ENCODE measurements at places on chromosomes 4 and X.

- no peak for DNase-seq
Observed at GRCh38 chrX:48998391-48998790, 3.7 kb downstream of the GRIPAP1 start.

DNA sequence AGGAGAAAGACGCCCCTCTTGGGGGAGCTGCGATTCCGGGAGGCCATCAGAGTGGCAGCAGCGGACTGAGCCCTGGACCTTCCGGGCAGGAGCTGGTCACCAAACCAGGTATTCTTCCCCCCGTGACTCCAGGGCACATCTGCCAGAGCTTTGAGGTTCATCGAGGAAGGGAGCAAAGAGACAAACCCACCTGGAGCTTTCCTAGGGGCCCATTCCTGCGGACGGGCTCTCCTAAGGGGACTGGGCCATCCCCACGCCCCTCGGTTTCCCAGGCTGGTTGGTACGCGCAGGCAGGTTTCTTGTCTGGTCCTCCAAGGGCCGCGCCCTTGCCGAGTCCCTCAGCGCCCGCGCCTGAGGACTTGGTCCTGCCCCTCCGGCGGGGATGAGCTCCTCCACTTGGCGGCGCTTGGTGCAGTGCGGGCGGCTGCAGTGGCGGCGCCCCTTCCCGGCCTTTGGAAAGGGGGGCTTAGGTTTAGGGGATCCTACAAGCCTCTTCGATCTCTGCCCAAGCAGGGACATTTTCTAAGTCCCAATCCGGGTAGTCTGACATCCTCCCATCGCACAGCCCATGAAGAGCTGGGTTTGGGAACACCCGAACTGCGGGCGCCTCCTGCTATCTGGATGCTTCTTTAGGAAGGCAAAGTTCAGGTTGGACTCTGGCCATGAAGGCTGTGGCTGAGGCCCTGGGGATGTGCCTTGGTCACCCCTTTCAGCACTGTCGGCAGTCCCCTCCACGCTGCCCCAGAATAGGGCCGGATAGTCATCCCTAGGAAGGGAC is 538 bp downstream of the STBD1 start:
- no peak for DNase-seq

DNA sequence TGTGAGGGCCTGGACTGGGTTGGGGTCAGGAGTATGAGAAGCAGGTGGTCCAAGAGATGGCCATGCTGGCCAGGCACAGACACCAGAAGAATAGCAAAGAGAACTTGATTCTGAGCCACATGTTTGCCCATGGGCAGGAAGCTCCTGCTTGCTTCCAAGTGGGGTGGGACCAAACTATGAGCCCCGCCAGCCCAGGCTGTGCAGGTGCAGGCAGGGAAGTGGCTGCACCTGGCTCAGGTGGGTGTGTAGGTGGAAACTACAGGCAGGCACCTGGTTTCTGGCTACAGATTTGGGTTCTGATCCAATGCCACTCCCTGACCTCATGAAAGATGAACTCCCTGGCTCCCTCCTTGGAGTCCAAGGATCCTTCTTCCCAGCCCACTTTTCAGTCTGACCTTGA is 207.9 kb upstream of the KLF3 start:
- no peak for DNase-seq

- DNase-seq, result no peak
Observed at GRCh38 chr4:22802876-22803275, 110.1 kb downstream of the GBA3 start.

DNA sequence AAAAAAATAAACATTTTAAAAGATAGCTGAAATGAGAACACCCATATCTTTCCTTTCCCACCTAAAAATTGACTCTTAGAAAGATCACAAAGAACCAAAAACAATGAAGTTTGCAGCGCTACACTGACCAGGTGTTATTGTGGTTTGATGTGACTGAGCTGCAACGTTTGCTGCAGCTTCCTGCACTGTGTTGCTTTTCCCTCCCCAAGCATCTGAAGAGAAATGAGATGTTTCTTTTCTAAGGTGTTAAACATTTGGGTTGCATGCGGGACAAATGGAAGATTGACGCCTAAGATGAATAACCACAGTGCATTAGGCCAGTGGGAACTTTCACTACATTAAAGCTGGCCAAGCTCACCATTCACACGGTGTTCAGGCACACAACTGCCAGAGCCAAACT is 8.9 kb downstream of the LEF1 start:
- DNase-seq, result no peak

DNA sequence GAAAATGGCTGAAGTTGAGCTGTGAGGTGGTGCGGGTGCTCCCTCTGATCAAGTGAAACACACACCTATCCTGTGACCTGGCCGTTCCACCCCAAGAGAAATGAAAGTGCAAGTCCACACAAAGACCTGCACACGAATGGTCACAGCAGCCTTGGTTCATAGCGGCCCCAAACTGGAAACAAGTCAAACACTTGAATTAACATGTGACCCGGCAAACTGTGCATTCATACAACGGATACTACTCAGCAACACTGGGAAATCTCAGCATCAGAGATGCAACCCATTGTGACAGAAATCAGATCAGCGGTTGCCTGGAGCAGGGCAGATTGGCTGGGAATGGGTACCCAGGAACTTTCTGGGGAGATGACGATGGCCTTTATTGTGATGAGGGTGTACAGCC is 7.6 kb downstream of the G6PD start:
- DNase-seq, result no peak

DNA sequence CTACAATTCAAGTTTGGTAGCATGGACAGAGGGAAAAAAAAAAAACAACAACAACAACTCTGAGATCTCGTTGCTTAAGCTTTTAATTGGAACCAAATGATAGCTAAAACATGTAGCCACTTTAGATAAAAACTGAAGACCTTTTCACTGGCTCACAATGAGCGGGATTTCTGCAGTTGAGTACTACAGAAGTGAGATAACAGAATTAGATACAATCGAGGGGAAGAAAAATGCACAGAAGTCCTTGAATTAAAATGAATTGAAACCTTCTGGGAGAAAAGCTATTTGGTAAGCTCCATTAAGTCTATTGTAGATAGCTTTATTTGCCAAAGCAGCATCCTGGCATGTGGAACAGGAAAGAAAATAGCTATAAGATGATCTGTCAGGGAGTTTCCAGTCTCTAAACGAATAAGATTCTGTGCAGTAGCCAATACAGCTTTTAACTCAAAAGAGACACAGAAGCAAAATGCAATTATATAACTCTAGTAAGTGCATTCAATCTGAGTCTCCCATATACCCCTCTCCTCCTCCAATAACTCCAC is 248.5 kb downstream of the ENOX2 start:
- DNase-seq, result no peak

GRCh38 chr4:174071595-174071994 is 211.9 kb downstream of the FBXO8 start:
- DNase-seq, result no peak

DNA sequence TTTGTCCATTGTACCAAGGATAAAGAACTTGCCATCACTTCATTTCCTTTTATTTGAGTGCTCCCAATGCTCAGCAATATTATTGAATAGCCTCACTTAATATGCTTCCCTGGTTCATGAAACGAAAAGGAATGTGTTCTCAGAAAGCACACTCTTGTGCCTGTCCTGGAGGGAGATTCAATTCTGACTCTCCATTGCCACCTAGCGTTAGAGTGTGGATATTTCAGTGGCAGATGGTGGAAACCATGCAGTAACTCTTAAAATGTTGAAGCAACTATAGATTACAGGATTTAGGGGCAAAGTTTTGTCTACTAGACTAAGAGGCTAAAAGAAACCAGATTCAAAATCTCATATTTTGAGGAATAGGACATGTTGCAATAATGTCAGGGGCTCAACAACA is 36.0 kb downstream of the GAB3 start:
- DNase-seq, result no peak

GRCh38 chr4:87458913-87459312 is 36.5 kb downstream of the NUDT9 start:
- DNase-seq, result no peak

DNA sequence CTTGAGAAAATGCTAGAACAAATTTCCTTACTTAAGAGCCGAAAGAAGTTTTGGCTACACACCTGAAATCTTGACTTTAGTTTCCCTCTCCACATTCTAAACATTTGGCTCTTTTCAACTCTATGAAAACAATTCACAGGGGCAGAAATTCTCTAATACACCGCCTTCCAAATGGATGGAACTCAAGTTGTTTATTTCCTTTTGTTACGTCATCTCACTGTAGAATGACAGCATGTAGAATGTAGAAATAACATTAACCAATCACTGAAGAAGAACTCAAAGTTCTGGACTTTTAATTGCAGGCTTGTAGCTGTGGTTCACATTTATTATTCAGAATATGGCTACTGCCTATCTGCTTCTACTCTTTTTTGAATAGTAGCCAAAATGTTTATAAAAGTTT is 1.9 kb downstream of the DMP1 start:
- no peak for DNase-seq

DNA sequence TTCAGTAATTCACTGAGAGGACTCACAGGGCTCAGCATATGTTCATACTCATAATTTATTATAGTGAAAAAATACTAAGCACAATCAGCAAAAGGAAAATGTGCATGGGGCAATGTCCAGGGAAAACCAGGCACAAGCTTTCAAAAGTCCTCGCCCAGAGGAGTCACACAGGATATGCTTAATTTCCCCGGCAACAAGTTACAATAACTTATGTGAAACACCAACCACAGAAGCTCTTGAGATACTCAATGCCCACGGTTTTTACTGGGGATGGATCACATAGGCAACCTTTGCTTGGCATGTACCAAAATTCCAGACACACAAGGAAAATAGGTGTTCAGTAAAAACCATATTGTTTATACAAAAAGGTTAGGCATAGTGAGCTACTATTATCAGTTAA is 38.5 kb upstream of the STPG2 start:
- no peak for DNase-seq

GRCh38 chr4:95839891-95840290 is at the start of gene PDHA2:
Gene PDHA2, plus strand, starts transcription at chr4:95840093. Its CDS starts 58 bp downstream, at chr4:95840151.
- no peak for DNase-seq

GRCh38 chr4:64539234-64539849 is 130.1 kb upstream of the TECRL start:
- peak; percentile 18 for DNase-seq

GRCh38 chr4:112752061-112752460 is 115.1 kb downstream of the LARP7 start:
- no peak for DNase-seq

GRCh38 chrX:20263474-20263873 is 3.2 kb downstream of the RPS6KA3 start:
- DNase-seq, result no peak

DNA sequence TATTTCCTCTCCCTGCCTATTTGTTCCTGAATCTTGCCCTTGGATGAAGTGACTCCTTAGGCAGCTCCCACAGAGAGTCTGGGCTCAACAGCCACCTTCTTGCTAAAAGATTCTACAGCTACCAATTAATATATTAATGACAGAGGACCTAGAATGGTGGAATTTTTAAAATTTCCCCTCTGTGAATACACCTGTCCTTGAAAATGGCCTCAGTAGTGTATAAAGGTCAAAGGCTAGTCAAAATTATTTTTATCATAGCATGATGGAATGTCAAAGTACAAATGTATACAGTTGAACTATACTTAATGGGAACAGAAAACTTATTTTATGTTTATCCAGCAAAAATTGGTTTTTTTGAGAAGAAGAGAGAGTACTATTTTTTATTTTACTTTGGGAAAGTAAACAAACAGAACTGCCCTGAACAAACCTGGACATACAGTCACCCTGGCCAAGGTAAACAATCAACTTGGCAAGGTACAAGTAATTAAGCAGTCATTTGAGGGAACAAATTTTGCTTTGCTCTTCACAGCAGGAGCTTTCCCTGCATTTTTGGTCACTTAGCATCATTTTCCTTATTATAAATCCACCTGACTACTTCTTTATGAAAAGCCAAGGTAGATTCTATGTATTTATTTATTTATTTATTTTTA is 250.8 kb downstream of the INPP4B start:
- DNase-seq, result no peak

DNA sequence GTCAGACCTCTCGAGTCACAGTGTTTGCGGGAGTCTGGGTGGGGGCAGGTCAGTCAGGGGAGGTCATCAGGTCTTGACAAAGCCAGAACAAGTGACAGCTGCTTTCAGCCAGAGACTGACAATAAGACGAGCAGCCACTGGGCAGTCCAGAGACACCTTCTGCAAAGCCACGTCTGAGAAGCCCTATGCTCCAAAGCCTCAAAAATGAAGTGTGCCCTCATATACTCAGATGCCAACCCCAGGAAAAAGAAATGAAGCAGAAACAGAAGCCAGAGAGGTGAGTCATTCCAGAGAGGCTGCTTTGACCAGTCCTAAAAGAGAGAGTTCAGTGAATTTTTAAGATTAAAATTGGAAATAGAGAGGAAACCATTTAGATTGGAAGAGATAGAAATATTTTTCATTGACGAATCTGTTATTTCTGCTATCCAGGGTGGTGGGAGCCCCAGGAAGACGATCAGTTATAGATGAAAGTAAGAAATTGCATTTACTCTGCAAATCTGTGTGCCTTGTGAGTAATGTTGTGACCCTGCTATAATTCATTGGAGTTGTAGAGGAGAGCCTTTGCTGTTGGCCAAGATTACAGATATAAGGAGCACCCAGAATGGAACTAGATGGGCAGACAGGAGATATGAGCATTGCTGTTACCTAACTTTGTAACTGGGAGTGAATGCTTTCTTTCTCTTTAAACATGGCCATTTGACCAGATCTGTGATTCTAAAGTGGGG is 77.9 kb downstream of the LRRC66 start:
- no peak for DNase-seq

DNA sequence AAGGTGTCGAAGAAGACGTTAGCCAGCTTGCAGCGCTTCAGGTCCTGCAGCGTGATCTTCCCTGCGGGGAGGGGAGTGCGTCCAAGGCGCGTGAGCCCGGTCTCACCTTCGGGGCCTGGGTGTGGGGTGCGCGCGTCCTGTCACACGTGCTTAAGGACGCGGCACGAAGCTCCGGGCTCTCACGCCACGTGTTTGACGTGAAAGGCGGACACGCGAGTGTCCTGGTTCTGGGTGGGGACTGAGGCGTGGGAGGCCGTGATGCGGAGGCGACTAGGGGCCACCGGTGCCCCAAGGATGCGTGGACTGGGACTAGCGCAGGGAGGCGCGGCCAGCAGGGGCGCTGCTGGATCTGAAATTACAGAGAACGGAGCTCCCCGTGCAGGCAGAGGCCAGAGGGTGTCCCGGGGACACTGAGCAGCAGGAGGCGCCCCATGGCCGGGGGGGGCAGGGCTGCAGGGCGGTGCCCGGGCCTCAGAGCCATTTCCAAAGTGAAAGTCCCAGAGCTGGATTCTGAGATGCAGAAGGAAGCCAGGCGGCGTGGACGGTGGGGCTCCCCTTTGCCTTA is 20.3 kb upstream of the GTPBP6 start:
- no peak for DNase-seq

GRCh38 chr4:167903291-167903721 is 189.0 kb upstream of the ANXA10 start:
- no peak for DNase-seq

DNA sequence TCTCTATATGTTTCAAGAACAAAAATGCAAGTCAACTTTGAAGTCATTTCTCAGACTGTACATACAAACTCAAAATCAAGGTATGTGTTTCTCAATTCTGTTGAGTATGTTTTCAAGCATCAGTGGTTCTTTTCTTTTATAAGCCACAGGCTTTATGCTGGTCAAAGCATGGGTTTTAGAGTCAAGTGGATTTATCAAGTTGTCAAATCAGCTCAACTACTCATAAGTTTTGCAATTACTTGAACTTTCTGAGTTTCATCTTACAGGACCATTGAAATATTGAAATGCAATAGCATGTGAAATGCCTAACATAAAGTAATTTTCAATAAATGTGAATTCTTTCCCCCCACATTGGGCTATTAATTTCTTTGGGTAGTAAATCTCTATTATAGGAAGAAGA is 239.9 kb upstream of the DKK2 start:
- DNase-seq, result no peak

All from GM18507 (cell line).